ENCODE measurements at places on chromosomes 2 and 18.

- no peak for DNase-seq
Measured at GRCh38 chr2:234195516-234195915, 145.0 kb downstream of the SPP2 start.

DNA sequence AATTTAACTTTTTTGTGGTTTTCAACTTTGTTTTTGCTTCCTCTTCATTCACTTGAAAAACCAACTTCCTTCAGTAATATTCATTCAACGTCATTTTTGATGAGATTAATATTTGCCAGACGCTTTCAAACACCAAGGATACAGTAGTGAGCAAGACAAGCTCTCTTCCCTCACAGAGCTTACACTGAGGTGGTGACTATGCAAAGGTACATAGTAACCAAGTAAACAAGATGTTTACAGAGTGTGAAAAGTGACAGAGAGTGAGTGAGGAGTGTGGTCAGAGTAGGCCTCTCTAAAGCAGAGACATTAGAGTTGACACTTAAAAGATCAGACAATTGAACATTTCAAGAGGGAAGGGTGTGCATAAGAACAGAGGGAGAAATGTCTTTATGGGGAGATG is 155.5 kb downstream of the TMEM247 start:
- DNase-seq = no peak

- DNase-seq = no peak
Measured at GRCh38 chr2:150376553-150377335, 110.7 kb downstream of the RND3 start.

- no peak for DNase-seq
Measured at GRCh38 chr18:49588971-49589370, 27.1 kb downstream of the LIPG start.

- no peak for DNase-seq
Measured at GRCh38 chr2:19786408-19787058, 115.2 kb downstream of the TTC32 start.

GRCh38 chr18:33817096-33817495 is 239.1 kb downstream of the ASXL3 start:
- DNase-seq = no peak

DNA sequence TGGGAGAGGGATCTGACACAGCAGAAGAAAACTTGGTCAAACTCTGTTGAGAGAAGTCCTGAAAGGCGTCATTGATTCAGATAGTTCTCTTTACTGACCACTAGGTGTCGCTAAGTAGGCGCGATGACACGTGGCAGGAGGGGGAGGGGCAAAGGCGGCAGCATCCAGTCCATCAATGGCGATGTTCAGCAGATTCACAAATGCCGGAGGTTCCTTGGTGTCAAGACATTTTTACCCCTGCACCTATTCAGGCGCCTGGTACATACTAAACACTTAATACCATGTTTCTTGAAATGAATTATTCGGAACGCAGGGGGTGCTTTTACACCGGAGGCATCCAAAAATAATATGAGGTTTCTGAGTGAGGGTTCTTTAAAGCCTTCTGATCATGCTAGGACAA is 3.0 kb upstream of the PLEK start:
- peak; percentile 58 for DNase-seq

- no peak for DNase-seq
Measured at GRCh38 chr2:148184976-148185375, 164.1 kb downstream of the MBD5 start.

DNA sequence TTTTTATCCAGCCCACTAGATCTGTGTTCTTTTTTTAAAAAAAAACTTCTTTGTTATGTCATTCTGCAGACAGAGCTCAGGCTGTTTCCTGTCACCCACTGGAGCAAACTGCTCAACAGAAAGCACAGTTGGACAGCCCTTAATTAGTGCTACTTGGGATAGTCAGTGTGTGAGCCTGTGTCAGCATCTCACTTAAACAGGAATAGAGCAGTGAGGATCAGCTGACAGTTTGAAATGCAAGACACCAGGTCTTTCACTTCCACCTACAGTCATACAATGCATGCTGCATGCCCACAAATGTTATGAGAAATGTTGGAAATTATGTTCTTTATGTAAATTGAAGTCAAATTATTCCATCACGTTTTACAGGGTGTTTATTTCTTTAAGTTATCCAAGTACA is 174.9 kb downstream of the NR4A2 start:
- no peak for DNase-seq
